BE2C (cell line): ENCODE measurements at places on chromosomes 13 and 19.

DNA sequence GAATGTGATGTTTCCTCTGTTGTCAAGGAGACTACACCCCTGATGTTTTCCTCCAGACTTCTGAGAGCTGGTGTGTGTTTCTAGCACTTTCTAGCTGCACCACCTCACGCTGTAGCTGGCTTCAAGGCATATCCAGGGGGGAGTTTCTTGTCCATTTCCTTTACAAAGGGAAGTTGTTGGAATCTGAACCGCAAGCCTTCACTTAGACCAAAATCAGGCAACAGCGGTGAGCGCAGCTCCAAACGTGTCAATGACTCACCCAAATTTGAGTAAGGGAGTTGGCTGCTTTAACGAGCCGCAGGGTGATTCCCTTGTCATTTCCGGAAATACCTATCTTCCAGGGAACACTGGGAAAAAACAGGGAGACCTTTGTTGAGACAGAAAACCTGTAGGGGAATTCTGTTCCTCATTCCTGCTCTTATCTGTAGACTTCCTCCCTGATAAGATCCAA lies 2.5 kb downstream of the LDLR start:
- DNase-seq = no peak

GRCh38 chr13:49649244-49649962 lies 21.1 kb downstream of the ARL11 start:
- DNase-seq = no peak

DNA sequence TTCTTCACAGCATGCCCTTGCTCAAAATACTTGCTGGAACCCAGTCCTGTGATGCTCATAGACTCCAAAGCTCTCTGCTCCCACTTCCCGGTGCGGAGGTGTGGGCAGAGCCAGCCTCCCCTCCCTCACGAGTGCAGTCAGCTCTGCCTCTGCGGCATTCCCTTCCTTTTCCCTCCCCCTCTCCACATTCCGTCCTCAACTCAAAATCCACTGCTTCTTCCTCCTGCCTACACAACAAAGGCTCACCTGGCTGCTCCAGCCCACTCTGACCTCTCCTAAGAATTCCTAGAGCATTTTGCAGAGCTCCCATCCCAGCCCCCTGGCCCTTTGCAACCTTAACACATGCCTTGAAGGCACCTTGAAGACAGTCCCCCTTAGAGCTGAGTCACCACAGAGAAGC lies 527.9 kb downstream of the MYO16 start:
- no peak for DNase-seq

DNA sequence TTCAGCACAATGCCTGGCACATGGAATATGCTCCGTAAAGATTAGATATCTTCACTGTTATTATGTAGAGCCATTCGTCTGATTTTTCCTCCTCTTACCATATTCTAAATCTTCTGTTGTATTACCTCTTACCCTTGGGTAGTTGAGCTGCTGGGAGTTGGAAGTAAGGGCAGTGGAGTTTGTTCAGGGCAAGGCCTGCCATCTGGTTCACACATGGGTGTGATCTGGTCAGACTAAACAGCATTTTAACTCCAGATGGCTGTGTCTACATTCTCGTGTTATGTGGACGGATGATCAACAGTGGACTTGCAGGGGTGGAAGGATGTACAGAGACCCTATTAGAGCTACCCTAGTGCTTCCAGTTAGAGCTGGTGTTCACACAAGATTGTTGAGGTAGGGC lies 164.9 kb downstream of the ZIC5 start:
- DNase-seq = no peak

DNA sequence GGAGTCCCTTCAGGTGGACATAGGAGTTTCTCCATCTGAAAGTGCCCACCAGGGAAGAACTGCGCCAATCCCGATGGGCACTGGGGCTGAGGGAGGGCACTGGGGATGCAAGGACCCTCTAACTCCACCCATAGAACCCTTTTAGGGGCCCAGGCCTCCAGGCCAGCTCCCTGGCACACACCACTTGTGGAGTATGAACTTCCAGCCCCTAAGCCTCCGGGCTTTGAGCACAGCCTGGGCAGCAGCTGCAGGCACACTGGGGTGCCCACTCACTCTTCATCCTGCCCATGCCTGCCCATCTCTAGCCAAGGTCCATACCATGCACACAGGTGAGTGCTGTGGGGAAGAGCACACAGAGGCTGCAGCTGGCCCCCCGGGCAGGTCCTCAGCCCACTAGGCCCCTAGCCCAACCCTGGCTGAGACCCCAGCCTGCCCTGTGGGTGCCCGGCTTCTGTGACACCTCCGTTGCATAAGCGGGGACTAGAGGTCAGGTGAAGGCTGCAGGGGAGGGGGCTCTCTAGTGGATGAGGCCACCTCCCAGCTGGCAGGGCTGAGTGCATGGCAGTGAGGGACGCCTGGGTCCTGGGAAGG lies 14.6 kb upstream of the SLC7A10 start:
- no peak for DNase-seq

DNA sequence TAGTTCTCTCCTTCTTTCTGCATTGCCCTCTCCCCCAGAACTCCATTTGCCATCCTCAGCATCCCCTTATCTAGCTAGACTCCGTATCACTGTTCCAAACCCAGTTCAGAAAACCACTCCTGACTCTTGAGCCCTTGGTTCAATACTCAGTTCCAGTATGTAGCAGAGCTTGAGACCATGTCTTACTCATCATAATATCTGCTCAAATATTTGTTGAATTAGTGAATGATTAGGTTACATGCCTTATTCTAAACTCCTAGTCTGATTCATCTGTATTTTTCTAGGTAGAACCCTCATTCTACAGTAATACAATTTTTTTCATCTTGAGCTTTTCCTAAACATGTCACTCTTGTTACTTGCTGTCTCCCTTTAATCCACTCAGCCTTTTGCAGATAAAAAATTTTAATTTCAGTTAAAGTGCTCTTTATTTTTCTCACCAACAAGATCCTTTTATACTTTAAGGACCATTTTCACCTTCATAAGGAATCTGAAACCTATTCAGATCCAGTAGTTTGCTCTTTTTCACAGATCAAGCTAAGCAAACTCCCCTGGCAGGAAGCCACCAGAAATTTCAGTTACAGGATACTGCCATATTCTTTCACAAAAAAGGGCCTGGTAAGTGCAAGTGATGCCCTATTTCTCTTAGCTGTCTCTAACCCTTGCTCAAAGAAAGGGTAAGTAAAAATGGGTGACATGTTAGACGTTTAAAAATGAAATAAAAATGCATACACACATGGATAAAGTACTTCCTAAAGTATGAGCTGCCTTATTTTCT lies 23.1 kb upstream of the INTS6 start:
- DNase-seq = no peak

DNA sequence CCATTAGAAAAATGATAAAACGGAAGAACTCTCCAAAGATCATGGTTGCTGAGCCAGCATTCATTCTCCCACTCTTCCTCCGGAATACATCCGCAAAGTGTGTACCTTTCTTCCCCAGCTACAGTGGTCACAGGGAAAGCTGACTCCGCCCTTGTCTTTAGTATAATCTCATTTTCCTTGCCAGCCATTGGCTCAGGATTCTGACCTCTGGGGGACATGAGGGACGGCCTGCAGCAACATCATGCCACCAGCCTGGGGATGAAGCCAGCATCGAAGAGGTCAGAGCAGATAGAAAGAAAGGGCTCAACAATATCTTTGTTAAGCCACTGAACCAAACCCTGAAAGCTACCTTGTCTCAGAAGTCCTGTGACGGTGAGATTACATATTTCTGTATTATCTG lies 46.3 kb upstream of the TPP2 start:
- DNase-seq = no peak

GRCh38 chr19:751501-752341 lies 809 bp downstream of the MISP start:
- no peak for DNase-seq

DNA sequence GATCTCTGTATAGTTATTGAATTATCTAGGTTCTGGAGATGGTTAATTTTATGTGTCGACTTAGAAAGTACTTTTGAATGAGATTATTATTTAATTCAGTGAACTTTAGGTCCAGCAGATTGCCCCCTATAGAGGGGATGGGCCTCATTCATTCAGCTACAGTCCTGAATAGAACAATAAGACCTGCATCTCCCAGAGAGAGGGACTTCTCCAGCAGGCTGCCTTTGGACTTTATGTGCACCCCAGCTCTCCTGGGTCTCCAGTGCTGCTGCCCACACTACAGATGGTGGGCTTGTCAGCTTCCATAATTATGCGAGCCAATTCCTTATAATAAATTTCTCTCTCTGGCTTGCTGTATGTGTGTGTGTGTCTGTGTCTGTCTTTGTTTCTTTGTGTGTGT lies 39.3 kb upstream of the KL start:
- DNase-seq = no peak

DNA sequence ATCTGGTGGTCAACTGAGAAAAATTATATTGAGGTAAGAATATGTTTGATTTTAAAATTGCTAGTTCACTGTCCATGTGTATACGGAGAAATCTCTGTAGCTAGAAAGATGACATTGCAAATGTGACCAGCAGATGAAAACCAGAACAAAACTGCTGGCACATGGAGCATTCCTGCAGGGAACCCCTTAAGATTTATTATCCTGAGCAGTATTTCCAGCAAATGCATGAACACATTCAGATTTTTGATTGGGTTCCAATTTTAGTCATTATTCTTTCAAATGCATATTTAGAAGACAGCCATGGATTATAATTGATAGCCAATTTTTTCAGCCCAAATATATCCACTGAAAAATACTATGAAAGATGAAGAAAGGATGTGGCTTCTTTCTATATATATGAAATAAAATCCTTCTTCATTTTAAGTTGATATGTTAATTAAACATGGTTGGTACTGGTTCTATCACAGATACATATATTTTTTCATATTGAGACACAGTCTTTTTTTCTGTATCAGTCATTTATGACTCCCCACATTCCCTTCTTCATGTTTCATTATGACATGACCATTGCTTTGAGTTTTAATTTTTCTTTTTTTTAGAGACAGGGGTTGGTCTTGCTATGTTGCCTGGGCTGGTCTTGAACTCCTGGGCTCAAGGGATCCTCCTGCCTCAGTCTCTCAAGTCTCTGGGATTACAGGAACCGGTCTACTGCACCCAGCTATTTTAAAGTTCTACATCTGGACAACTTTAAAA lies 376.5 kb downstream of the KLF12 start:
- DNase-seq = no peak

DNA sequence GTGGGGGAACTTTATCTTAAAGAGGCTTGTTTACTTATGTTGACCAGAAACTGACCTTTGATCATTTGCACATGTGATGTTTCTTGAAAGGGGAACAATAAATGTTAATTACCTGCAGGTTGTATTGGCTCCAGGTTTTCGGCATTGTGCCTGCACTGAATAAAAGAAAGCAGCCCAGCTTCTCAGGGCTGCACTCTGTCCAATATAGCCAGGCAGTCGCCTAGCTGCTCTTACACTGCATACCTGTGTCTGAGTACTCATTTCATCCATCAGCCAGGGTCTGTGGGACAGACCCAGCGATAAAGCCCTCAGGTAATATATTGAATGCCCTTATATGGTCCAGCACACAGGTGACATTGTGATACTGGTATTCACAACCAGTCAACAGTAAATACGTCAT lies 8.9 kb upstream of the ZNF726 start:
- no peak for DNase-seq

DNA sequence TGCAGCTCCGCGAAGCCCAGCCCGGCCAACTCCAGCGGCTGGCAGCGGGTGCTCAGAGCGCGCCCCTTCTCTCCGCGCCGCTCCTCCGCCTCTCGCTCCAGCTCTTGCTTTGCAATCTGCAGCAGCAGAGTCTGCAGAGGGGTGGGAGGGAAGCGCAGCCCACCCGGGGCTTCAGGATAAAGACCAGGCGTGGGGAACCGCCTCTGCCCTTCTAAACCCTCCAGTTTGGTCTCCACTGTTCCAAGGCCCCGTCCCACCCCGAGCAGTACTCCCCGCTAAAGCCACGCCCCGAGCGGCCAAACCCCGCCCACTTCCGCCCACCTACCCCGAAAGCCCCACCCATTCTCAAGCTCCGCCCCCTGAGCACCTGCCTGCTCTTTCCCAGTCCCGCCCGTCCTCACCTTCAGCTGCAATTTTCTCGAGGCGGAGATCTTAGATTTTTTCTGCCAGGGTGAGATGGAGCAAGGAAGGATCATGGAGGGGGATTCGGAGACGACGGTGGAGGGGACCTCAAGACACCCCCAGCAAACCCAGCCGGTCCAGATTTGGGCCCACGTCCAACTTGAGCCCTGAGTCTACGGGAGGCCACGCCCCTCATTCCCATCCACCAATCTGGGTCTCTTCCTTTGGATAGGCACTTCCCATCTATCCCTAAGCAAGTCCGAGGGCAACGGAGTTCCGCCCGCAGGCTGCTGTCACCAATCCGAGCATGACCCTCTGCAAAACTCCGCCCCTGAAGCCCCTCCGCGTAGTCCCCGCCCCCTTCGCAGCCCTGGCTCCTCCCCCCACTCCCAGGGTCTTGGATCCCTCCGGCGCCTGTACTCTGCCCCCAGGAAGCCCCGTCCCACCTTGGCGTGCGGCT lies 1.1 kb downstream of the TNNI3 start:
- peak; percentile 93 for DNase-seq

DNA sequence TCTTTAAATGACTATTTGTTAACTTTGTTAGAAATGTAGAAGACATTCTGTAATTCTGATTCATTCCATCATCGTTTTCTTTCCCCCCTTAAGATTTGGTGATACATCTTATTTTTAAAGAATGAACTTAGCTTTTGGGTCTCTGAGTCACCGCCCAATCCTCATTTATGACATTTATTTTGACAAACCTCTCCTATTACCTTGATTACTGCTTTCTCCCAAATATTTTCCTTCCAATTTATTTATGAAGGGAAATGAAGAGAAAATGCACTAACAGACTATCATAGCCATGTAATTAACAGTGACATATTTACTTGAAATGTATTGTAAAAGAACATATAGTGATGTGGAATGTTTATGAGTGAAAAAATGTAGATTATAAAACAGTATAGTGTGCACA lies 241.6 kb downstream of the DCLK1 start:
- DNase-seq = no peak

DNA sequence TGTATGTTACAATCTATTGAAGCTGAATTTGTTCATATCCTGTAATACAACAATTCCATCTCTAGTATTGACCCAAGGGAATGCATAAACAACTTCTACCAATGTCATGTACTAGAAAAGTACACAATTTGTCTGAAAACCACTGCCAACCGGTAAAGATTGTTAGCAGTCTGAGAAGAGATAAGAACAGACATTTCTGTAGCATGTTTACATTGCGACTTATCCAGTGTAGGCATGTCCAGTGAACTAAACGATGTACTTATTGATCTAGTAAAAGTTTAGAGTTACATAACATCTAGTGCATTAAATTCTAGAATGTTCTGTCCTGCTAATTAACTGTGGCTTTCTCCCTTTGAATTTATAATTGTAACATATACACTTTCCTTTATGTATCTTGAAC lies 425.9 kb downstream of the SLITRK6 start:
- no peak for DNase-seq

DNA sequence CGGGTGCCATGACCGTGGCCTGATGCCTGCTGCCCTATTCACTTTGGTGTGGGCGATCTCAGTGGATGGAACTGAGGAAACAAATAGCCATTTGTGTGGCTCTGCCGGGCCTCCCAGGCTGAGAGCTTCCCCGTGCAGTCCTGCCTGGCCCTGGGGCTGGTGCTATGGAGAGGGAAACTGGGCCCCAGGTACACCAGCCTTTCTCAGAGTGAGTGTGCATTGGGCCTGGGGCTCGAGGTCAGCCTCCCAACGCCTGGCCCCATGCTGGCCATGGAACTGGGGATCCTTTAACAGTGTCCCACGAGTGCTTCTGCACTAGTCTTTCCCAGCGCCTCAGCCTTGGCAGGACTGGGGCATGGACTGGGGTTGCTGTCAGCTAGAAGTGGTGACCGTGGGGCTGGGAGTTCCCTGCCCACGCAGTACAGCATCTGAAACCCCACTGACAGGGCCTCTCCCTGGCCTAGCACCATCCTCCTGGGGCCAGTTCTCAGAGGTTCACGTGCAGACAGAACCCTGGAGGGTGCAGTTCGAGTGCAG lies 10.5 kb downstream of the PLEKHF1 start:
- DNase-seq = no peak

- no peak for DNase-seq
These were observed 201.3 kb upstream of the SLITRK6 start for GRCh38 chr13:86000546-86000945.
